ENCODE measurements at places on chromosomes 13 and 19.

DNA sequence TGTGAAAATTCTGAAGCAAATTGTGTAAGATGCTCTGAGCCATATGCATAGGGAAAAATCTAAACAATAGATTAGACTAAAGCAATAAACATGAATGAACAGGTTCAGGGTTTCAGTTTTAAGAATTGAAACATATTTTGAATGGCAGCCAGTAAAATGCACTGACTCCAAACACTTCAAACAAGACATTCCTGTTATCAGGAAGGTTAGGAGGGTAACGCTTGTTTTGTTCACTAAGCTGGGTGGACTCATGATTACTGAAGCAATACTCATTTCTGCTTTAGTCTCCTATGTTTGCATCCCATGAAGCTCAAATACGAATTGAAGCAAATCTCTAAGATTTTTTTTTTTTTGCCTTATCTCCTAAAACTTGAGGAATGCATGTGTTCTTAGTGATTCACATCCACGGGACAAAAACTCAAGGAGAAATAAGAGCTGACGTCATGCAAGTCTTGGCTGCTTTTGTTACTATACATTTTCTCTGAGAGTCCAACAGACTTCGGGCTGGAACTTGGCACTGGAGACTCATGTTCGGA is 29.1 kb upstream of the IGFL4 start:
- no peak for DNase-seq

GRCh38 chr13:75715601-75716523 is 79.7 kb downstream of the LMO7 start:
- no peak for DNase-seq

GRCh38 chr19:30090476-30090875 is 148.4 kb downstream of the URI1 start:
- DNase-seq = no peak

DNA sequence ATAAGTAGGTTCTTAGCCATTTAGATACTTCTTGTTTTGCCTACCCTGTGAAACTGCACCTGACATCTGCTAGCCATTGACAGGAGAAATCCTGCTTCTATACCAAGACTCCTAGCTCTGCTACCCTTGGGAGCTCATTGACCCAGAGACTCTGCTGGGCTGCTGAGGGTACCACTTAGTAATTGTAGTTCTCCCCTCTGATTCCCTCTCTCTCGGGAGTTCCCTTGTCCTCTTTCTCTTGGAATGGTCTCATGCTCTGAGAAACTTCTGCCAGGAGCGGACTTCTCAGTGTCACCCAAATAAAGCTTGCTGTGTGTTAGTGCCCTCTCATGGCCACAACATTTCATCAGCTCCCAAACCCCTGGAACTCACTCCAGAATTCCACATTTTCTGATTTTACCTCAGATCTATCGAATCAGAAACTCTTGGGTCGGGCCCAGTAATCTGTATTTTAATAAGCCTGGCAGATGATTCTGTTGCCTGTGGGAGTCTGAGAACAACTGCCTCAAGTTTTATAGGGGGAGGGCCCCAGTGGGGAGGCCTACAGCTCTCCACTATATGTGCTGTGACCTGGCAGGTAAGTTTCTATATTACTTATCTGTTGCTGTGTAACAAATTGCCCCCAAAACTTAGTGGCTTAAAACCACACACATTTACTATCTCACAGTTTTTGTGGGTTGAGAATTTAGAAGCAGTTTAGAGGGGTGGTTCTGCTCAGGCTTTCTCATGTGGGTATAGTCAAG is 221.1 kb downstream of the TDRD3 start:
- DNase-seq = no peak

DNA sequence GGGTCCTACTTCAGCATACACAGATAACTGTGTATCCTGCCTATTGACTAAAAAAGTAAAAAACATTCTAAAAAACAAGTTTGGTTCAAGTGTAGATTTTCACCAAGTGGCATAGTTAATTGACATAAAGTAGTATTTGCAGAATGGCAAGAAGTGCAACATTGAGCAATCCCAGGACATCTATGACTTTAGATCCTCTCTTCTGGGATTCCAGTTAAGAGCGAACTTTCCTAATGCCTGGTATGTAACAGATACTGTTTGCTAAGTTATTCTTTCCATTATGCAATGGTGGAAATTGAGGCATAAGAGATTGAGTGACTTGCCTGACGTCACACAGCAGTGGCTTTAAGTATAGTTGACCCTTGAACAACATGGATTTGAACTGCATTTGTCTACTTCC is 96.1 kb downstream of the ZMYM2 start:
- DNase-seq = no peak

- no peak for DNase-seq
Observed at GRCh38 chr13:113560645-113561416, 23.7 kb upstream of the TFDP1 start.

DNA sequence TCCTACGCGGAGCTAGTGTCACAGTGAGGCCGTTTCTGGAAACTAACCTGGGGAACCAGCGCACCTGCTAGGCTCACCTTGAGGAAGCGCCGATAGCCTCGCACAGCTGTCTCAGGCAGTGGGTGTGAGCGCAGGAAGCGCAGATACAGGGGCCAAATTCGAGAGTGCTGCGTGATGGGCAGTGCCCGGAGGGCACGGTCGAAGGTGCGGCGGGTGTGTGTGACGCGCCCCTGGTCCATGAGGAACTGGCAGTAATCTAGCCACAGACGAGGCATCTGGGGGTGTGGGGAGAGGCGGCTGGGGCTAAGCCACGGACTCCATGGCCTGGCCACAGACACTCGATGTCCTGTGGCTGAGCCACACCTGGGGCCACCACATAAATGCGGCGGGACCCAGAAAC is 2.2 kb downstream of the XAB2 start:
- no peak for DNase-seq

- no peak for DNase-seq
Observed at GRCh38 chr13:50928659-50929462, 19.3 kb downstream of the RNASEH2B start.

DNA sequence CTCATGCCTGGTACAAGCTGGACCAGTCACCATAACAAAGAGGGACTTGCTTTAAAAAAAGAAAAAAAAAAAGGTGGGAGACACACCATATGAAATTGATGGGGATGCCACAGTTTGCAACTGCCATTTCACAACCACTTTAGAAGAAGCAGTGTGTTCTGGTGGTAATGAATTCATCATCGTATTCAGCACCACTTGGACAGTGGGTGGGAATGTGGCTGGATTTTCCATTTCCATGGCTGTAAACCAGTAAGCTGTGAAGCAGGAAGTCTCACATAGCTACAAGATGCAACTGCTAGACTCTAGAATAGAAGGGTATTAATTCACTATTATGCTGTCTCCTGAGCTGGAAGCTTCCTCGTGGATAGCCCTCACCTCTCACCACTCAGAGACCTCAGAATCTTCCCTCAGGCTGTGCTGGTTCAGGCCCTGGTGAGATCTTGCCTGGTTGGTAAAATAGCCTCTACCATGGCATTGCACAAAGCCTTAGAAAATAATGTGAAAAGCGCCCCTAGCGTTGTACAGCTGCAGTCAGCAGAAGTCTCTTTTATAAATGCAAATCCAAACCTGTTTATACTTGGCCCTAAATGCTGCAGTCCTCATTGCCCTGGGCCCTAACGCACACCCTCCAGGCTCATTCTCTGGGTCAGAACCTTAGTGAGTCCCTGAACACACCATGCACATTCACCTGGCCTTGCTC is 150.7 kb downstream of the KCTD15 start:
- DNase-seq = no peak

- no peak for DNase-seq
Observed at GRCh38 chr13:76023652-76024051, 387.5 kb downstream of the LMO7 start.

DNA sequence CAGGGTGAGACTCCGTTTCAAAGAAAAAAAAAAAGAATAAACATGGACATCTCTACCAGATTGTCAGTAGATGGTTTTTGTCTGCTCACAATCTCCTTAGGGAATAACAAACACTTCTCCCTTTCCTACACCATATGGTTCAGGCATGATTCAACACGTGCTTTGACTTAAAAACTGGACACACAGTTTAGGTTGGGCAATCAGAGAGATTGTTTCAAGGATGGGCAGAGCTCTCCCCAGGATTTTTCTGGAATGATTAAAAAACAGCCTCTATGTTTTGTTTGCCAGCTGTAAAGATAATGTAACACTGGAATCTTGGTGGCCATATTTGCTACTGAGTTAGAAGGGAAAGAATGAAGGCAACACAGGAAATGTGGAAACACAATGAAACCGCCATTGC is 150.1 kb upstream of the TSC22D1 start:
- DNase-seq = no peak

DNA sequence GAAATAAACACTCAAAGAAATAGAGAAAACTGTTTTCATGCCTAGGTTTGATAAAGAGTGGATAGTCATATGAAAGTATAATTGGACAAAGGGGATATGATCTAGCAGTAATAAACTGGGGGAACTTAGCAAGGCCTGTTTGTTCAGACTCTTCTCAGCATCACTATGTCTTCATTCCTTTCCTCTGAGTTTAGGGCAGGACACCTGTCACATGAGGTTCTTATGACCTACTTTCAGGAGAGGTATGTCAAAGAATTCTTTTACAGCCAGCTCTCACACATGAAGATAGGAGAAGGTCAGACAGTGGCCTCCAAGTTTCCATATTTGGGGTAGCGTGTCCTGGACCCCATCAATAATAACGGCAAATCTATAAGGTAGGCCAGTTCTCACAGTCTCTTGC is 11.4 kb upstream of the RFXAP start:
- no peak for DNase-seq

GRCh38 chr13:98535501-98536354 is 41.2 kb downstream of the STK24 start:
- no peak for DNase-seq

DNA sequence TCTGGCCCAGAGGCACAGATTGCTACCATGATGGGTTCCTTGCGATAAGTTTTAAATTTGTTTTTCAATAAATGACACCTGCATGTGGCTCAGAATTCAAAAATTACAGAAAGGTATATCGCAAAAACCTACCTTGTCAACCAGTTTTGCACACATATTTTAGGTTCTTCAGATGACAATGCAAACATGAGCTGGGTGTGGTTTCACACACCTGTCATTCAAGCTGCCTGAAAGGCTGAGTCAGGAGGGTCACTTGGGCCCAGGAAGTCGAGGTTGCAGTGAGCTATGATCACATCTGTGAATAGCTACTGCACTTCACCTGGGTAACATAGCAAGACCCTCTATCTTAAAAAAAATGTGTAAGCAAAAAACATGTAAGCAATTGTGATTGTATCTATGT is 56.1 kb downstream of the DNM2 start:
- no peak for DNase-seq

- DNase-seq = no peak
Observed at GRCh38 chr13:113417836-113418721, 35.2 kb downstream of the ADPRHL1 start.

DNA sequence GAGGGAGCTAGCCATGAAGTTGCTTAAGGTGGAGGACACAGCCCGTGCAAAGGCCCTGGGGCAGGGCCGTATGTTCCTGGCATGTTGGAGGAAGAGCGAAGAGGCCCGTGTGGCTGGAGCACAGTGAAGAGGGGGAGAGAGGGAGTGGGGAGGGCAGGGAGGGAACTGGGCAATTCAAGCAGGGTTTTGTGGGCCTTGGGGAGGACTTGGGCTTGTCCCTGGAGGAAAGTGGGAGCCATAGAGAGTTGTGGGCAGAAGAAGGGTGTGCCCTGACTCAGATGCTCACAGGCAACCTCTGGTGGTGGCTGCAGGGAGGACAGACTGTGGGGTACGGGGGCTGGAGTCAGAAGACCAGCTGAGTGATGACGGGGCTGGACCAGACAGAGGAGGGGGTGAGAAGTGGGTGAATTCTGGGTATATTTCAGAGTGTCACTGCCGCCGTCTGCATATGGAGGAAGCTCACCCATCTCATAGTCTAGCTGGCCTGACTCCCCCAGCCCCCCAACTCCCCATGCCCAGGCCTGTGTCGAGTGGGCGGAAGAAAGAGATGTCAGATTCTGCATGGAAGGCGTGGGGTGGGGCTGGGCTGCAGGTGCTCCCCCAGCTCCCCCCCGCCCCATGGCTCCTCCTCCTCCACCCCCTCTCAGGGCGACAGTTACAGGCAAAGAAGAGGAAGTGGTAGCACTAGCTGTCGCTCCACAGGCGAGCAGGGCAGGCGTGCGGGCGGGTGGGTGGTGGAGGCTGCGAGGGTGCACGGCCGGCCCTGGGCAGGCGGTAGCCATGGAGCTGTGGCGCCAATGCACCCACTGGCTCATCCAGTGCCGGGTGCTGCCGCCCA is at the start of gene VAV1:
TSS of gene VAV1 (plus strand) at position 681 of the 838 bp plus-strand sequence. CDS start at position 781, 100 bp downstream.
- DNase-seq = no peak

GRCh38 chr19:16957151-16957701 is 68.4 kb downstream of the F2RL3 start:
- DNase-seq = no peak

DNA sequence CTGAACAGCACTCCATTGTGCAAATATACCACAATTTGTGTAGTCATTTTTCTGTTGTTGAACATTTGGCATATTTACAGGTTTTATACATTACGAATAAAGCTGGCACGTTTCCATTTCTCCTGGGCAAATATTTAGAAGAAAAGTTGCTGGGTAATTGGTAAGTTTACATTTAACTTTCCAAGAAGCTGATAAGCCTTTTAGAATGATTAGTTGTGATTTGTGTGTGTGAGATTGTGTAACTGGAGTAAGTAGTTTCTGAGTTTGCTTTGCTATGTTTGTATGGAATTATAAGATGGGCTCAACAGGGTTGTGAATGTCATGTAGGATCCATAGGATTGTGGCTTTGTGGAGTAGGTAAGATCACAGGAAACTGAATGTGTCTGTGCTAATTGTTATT is 1.6 kb upstream of the ZNF529 start:
- no peak for DNase-seq

Data from NCI-H748 treated with DMSO at 0.1 percent for 48 hours (cell line).